Testis (tissue), 5 donors: ENCODE measurements at places on chromosomes 4 and X.
A peak's percentile ranks its signal among the peaks of the same experiment; 100 is the strongest.

DNA sequence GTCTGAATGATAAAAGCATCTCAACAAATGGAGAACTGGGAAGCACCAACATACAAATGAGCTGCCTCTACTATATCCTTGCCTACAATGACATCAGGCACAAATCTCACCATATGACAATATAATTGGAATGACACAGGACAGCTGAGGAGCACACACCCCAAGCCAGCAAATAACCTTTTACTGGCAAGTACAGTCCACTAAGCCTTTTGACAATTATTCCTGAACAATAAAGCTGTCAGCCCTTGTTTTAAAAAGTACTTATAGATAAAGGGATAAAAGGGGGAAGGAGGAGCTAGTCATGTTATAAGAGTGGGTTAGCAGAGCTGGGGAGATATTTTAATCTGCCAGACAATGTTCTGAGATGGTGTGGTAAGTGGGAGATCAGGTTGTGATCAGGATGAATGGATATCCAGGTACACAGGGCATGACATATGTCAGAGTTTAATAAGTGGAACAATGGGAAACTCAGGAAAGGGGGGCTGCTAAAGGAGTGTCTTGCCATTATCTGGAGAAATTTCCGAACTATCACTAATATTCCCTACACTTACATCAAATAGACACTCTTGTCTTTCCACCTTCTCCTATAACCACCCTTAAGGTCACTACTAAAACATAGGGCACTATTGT, 127.6 kb downstream of the GPC3 start:
- no peak for DNase-seq

GRCh38 chrX:133645256-133645655, 230.0 kb upstream of the GPC4 start:
- no peak for DNase-seq

GRCh38 chr4:117162976-117163375, 77.6 kb upstream of the TRAM1L1 start:
- no peak for DNase-seq

GRCh38 chrX:151084454-151084853, 91.9 kb upstream of the GPR50 start:
- DNase-seq, result no peak

GRCh38 chr4:163344147-163345125, 744 bp downstream of the NPY5R start:
- peak; percentile 15 for DNase-seq

DNA sequence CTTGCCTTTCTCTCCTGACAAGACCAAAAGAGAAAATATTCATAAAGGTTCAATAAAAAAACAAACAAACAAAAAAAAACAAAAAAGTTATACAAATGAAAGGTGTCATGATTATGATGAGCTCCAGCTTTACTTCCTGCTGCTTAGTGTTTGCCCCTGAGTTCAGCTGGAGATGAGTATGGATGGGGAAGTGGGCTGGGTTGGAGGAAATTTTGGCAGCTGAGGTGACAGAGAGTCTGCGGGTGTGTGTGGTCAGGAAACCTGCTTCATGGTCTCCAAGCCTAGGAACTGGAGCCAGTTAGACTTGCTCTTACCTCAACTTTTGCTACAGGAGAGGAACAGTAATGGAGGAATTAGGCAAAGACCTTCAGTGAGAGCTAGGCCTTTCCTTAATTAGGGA, 4.3 kb upstream of the CYSLTR1 start:
- DNase-seq, result no peak

GRCh38 chrX:124256216-124256615, 76.2 kb upstream of the TEX13D start:
- DNase-seq, result no peak

DNA sequence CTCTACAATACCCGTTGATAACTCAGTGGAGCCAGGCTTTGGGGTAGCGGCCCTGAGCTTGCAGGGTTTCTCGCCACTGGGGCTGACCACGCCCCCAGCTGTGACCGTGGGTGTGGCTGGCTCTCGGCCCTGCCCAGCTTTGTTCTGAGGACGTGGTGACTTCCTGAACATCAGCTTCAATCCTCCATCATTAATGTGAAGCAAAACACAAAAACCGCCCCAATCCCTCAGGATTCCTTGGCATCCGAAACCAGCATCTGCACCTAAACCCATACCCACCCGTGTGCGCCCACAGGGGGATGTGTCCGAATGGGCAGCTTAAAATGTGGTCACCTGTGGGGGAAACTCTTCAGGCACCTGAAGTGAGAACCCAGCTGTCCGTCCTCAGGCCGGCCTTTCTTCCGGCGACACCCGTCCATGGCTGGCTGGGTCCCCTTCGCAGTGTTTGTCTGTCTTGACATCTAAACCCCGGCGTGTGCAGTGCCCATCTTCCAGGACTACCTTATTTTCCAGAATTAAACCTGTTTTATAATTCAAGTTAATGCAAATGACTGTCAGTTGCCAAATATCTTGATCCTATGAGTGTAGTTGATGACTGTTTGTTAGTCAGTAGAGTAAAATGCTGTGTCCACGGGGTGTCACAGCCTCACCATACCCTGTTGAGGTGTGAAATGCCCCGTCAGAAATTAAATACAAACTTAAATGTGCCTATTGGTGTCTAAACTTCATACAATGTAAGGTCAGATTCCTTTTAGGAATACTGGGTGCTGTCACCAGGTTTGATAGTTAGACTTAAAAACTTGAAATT, 27.3 kb downstream of the NELFA start:
- no peak for DNase-seq

GRCh38 chrX:136168929-136169735, 21.8 kb downstream of the FHL1 start:
- no peak for DNase-seq

- DNase-seq, result no peak
Observed at GRCh38 chr4:24433515-24434214, 150.7 kb downstream of the DHX15 start.

DNA sequence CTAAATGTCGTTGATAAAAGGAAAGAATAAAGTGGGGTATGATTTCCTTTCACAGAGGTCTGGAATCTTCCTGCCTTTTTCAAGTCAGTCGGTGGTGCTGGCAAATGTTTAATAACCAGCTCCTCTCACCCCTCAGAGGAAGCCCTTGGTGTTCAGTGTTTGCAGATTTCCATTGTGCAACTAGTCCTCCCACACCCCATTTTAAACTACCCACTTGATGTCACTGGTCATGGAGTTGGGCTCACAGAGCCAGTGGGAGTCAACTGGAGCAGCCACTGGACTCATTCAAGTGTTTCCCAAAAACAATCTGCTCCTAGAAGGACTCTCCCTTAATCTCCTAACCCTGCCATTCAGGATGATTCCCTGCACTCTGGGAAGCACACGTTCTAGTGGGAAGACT, 149.2 kb downstream of the PTTG2 start:
- DNase-seq, result no peak

DNA sequence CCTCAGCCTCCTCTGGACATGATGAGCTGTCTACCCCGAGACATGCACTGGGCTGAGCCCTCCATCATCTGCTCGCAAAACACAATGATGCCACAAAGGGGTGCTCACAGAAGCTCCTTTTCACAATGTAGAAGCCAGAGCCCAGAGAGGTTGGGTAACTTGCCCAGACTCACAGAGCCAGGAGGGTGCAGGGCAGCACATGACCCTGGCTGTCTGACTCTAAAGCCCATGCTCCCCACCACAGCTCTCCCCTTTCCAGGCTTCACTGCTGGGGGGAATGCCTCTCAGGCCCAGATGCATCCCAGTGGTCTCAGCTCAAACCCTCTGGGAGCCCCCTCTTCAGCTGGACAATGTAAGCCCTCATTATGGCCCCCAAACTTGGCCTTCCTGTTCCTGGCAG, 98.4 kb upstream of the AFAP1 start:
- no peak for DNase-seq

GRCh38 chr4:13441506-13441905, 42.6 kb downstream of the RAB28 start:
- no peak for DNase-seq

- DNase-seq, result no peak
Observed at GRCh38 chrX:72030431-72030830, 101.3 kb downstream of the RTL5 start.

DNA sequence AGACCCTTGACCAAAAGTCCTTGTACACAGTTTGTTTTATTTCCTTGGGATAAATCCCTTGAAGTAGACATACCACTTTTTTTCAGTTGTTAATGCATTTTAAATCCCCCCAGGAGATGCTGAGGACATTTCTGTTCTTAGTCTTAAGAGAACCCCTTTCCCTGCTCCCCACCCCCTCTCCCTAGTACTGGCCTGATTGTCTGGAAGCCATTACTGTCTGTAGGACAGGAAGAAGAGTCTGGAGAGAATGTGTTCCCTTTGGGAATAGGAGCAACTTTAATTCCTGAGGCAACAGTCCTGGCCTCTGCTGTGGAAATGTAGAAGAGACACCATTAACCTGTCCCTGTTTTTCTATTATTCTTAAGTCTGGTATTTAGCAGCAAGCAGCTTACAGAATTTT, 52.3 kb upstream of the TMEM131L start:
- DNase-seq, result no peak

DNA sequence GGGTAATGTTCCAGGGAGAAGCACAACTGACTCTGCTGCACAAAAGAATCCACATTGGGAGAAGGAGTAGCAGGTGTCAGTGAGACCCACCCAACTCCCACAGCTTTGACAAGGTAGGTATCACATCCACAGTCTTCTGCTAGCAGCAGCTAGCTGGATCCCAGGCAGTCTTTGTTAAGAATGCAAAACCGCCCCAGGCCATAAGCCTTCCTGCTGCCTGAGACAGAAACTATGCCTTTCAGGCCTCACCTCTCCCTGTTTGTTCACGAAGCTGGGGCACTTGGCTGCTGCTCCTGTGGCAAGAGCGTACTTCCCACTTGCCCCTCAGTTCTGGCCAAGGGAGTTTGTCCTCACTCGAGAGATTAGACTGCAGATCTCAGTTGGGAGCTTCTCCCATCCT, 21.4 kb downstream of the RRAGB start:
- DNase-seq, result no peak

- DNase-seq, result peak; percentile 71
Observed at GRCh38 chr4:169791527-169792156, 33.9 kb upstream of the HPF1 start.

- no peak for DNase-seq
Observed at GRCh38 chr4:181538431-181538830, 704.8 kb upstream of the TENM3 start.
